Stimulated activated CD4-positive, alpha-beta T cell treated with anti-CD3 and anti-CD28 coated beads, Interleukin-2, amount 100 ng/mL, for 4 hours (primary cell): ENCODE measurements at places on chromosomes 1 and 21.

DNA sequence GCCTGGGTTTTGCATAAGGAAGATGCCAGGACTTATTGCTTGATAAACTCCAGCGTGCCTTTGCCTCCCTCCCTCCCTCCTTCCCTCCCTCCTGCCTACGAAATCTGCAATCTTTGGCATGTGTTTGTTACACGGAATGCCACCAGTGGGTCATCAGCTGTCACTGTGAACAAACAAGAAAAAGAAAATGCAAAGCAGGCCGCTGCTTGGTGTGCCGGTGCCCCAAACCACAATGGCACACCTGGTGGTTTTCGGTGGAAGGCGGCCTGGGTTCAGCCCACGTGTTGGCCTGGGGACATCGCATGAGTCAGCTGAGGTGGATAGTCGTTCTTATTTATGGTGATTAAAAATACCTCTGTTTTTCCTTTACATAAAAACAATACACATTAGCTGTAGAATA is 16.3 kb upstream of the IFNLR1 start:
- no peak for DNase-seq

- no peak for DNase-seq
Observed at GRCh38 chr1:216777148-216777547, 53.9 kb upstream of the ESRRG start.

- no peak for DNase-seq
Observed at GRCh38 chr1:75855010-75855409, 58.3 kb downstream of the MSH4 start.

- no peak for DNase-seq
Observed at GRCh38 chr21:30437010-30437565, 3.0 kb upstream of the KRTAP15-1 start.

DNA sequence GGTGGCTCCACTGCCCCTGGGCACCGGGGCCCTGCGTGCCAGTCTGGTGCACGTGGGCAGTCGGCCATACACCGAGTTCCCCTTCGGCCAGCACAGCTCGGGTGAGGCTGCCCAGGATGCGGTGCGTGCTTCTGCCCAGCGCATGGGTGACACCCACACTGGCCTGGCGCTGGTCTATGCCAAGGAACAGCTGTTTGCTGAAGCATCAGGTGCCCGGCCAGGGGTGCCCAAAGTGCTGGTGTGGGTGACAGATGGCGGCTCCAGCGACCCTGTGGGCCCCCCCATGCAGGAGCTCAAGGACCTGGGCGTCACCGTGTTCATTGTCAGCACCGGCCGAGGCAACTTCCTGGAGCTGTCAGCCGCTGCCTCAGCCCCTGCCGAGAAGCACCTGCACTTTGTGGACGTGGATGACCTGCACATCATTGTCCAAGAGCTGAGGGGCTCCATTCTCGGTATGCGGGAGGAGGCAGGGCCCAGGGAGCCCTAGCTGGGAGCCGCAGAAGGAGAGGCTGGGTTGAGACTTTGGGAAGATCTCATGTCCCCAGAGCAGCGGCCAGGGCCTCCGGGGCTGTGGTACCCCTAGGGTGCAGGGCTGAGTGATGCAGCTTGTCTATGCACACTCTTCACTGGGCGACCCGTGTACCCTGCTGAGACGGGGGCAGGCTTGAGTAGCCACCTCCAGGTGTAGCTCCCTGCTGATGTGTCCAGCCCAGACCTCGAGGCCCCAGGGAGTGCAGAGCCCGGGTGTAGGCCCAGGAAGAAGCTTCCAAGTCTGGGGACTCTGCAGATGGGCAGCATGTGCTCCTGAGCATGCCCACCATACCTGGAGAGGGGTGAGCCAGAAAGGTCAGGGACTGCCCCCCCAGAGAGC is 1.8 kb downstream of the VWA1 start:
- no peak for DNase-seq

DNA sequence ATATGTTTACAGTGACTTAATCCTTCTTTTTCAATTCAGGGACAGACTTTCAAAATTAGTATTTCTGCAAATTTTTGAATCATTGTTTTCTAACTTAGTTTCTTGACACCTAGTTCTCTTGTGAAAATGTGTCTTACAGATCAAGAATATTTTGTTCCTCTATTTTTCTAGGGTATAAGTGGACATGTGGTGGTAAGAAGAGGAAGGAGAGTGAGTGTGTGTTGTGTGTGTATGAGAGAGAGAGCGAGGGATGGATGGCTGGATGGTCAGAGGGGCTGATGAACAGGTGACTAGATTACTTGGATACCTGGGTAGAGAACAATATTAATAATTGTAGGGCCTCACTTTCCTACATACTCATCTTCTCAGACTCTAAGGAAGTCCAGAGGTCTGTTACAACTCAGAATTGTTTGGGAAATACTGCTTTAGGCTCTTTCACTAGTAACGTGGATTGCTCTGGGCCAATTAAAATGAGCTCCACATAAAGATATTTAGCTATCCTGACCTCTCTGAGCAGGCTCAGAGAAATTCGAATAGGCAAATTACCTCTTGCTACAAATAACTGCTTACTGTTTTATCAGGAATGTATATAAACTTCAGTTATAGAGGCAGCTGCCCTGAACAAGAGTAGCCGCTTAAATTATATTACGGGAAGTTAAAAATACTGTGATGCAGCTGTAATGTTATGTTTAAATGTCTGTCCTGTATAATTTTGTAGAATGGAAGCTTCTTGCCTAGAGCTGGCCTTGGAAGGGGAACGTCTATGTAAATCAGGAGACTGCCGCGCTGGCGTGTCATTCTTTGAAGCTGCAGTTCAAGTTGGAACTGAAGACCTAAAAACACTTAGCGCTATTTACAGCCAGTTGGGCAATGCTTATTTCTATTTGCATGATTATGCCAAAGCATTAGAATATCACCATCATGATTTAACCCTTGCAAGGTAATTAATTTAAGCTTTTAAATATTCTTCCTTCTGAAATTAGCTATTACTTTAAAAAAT is 19.7 kb downstream of the GPSM2 start:
- no peak for DNase-seq

GRCh38 chr1:44817771-44818495 is 9.6 kb downstream of the BTBD19 start:
- DNase-seq: no peak

GRCh38 chr1:186497651-186498050 is 36.7 kb upstream of the PDC start:
- DNase-seq: no peak

- no peak for DNase-seq
Observed at GRCh38 chr1:34470401-34470800, 284.4 kb upstream of the GJB5 start.

GRCh38 chr1:53439337-53440207 is 19.6 kb upstream of the DMRTB1 start:
- no peak for DNase-seq

DNA sequence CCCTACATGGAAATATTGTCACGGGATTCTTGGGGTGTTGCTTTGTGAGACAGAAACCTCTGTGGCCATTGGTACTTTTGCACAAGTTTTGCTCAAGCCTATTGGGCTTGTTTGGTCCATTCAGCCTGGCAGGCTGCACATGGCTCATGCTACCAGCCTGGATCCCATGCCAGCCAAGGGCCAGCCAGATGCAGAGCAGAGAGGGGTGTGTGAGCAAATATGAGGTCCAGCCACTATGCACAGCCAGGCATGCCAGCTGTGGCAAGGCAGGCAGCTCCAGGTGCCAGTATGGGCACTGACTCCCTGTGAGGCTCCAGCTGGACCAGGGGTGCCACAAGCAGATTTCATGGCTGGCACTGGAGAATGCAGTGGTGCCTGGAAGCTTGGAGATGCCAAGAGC is 6.7 kb upstream of the CHD1L start:
- DNase-seq: no peak

DNA sequence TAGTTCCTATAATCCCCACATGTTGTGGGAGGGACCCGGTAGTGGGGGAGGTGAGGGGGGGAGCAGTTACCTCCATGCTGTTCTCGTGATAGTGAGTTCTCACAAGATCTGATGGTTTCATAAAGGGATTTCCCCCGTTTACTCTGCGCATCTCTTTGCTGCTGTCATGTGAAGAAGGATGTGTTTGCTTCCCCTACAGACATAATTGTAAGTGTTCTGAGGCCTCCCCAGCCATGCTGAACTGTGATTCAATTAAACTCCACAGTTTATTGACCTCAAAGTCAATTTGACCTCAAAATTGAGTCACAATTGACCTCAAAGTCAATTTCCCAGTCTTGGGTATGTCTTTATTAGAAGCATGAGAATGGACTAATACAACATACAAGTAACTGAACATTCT is 19.7 kb downstream of the DPH5 start:
- no peak for DNase-seq

GRCh38 chr1:243977094-243977493 is 74.0 kb upstream of the ZBTB18 start:
- no peak for DNase-seq

DNA sequence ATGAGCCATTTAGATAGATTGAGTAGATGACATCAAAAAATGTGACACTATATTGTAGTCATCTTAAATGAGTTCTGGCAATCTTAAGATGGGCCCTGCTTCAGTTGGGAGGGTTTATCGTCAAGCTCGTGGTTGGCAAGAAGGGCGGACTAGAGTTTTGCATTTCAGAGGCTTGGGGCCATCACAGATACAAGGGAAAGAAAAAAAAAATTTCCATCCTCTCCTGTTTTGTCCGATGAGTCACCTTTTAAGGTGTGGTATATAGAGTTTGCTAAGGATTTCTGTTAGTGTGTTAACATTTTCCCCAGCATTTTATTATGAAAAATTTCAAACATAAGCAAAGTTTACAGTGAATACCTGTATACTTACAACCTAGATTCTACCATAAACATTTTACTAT is 31.8 kb upstream of the KCNQ4 start:
- no peak for DNase-seq

- peak; percentile 51 for DNase-seq
Observed at GRCh38 chr1:37434292-37435225, 39.8 kb upstream of the ZC3H12A start.

GRCh38 chr1:200328379-200328778 is 81.5 kb downstream of the ZNF281 start:
- no peak for DNase-seq

DNA sequence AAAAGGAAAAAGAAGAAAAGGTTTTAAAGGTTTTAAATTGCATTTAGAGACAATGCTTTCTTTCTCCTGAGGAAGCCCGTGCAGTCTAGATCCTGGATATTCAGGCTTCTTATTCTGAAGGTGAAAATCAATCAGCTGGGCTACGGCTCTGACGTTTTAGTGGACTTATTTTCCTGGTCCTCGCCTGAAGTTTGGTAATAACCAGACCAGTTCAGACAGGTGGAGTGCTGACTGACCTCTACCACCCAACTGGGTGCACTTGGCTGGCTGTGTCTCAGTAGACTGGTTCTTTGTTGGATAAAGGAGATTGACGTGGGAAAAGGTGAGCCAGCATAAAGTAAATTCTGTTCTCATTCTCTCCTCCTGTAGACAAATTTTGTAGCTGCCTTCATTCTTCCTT is 7.2 kb upstream of the ATP1A1 start:
- DNase-seq: no peak

- DNase-seq: peak; percentile 84
Observed at GRCh38 chr1:11907275-11908094, 18.7 kb downstream of the KIAA2013 start.

DNA sequence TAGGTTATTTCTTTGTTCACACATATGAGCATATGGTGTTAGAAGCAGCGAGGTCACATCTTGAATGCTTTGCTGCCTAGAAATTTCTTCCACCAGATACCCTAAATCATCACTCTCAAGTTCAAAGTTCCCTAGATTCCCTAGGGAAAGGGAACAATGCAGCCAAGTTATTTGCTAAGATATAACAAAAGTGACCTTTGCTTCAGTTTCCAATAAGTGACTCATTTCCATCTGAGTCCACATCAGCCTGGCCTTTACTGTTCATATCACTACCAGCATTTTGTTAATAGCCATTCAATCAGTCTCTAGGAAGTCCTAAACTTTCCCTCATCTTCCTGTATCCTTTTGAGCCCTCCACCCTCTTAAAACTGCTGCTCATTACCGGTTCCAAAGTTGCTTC is 1502.5 kb downstream of the KCNT2 start:
- DNase-seq: no peak

DNA sequence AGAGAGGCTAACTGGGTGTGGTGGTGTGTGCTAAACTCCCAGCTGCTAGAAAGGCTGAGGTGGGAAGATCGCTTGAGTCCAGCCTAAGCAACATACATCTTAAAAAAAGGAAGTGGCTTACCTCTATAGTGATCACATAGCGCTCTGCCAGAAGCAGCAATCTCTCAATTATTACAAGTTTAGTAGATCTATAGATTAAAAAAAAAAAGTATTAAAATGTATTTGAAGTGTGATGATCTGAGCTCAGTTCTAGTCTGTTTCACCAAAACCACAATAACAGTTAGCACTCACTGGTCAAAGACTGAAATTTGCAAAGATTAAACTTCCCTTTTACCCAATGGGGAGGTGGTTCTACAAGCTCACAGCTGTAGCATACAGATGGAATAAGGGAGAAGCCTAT is 76.3 kb downstream of the USP24 start:
- DNase-seq: no peak

- DNase-seq: no peak
Observed at GRCh38 chr1:197384471-197384870, 116.4 kb downstream of the CRB1 start.
